Calu3 (cell line): ENCODE measurements at places on chromosomes 12 and 14. TPM values are rescaled to one million over a fixed set of nuclear protein-coding genes. Genes with fewer than 3 reads are reported as not detected.

CCDC198 gene
- total RNA-seq = 58.7 and 81.3 TPM in 2 replicates

LPAR5 gene
- total RNA-seq = 2.5 and 3.2 TPM in 2 replicates

RBP5 gene
- 0.81 and 2.3 TPM in 2 replicates for total RNA-seq

CLEC6A gene
- not detected in 2 replicates for total RNA-seq

CD163L1 gene
- total RNA-seq = 13.4 and 14.2 TPM in 2 replicates

LIN7A gene
- total RNA-seq = 0.73 and 3.2 TPM in 2 replicates

HOXC10 gene
- total RNA-seq = 0.51 and 0.71 TPM in 2 replicates

AMDHD1 gene
- total RNA-seq = 1.2 and 1.6 TPM in 2 replicates

CIPC gene
- 16.5 and 18.9 TPM in 2 replicates for total RNA-seq

FZD10 gene
- not detected in 2 replicates for total RNA-seq

SOAT2 gene
- total RNA-seq = not detected in 2 replicates

RTN1 gene
- total RNA-seq = not detected in 2 replicates

DNA sequence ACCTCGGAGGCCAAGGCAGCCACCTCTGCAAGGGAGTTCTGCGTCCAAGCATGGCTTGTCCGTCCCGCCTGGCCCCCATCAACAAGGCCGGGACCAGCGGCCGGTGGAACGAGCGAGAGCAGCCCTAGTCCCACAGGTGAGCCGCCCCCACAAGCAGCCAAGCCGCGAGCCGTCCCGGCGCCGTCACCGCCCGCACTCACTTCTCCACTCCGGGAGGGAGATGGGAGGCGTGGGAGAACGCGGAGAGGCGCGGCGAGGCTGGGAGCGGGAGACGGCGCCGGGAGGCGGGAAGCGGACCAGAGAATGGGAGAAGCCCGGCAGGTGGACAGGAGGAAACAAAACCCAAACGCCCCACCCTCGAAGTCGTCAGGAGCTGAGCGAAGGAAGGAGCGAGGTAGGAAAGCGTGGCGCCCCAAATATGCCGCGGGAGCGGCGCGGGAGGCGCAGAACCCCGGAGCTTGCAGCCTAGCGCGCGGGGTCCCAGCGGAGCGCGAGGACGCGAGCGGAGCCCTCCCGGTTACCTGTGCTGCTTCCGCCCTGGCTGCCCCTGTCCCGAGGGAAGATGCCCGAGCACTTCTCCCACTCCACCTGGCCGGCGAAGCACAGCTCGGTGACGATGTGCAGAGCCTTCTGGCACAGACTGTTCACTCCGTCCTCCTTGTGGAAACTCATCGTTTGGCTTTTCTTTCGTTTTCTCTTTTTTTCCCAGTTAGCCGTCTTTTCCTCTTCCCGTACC lies 600 bp downstream of the SYT10 start:
- peak; percentile 58 for DNase-seq
- H3K4me1 ChIP-seq = no peaks in the 10 kb centered on the region
- no peaks in the 10 kb centered on the region for H3K27me3 ChIP-seq

- H3K27ac ChIP-seq = no peak overlapping the region
- H3K4me3 ChIP-seq = no peak overlapping the region
- H3K36me3 ChIP-seq = no peaks in the 10 kb centered on the region
- peaks cover 80% of the 10 kb centered on the region for H3K27me3 ChIP-seq
- H3K4me1 ChIP-seq = no peaks in the 10 kb centered on the region
Observed at GRCh38 chr12:109295764-109296425, 13.2 kb downstream of the FOXN4 start.

DNA sequence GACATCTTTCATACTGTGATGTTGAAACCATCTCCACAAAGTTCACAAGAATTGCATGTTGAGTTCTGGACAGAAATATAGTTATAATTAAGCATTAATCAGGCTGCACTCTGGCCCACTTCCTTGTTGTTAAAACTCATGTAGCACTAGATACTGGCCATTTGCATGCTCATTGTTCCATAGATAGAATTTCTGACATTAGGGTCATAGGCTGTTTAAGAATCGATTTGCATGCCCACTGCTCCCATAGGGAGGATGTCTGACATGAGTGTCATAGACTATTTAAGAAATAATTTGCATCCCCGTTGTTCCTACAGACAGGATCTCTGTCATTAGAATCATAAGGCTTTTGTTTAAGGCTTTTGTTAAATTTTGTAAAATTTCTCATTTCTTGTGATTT lies 50.2 kb downstream of the MYF5 start:
- no peak overlapping the region for H3K4me3 ChIP-seq
- DNase-seq = no peak
- no peak overlapping the region for H3K27ac ChIP-seq
- H3K4me1 ChIP-seq = no peaks in the 10 kb centered on the region

DNA sequence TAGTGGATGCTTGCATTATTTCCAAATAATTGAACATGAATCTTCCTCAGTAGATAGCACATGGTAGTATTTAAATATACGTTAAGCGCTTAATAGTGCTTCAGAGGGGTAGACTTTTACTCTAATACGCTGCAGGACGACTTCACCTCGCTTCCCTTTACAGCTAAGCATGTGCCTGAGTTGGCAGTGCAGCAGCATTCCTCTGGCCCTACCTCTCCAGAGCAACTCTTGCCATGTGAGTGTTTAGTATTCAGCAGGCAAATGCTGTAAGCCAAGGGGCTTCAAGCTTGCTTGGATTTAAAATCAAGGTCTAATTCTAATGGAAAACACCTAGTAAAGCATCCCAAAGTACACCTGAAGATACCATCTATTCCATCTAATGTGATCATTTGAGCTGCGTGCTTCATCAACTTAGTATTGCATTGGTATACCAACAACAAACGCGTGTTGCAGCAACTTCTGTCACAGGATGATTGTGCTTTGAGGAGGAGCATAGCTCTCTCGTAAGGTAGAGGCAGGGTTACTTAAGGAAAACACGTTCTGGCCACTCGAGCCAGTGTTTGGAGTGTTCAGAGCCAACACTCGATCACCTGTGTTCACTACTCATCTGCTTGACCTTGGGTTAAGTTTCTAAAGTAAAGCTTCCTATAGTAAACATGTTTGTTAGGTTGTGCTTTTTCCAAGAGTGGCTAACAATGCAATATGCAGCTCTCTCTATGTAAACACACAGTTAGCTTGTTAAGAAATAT lies 60.6 kb downstream of the PIWIL1 start:
- H3K36me3 ChIP-seq = no peaks in the 10 kb centered on the region
- no peaks in the 10 kb centered on the region for H3K27me3 ChIP-seq
- H3K27ac ChIP-seq = no peak overlapping the region
- no peak for DNase-seq
- no peaks in the 10 kb centered on the region for H3K4me1 ChIP-seq
- H3K4me3 ChIP-seq = no peak overlapping the region

- H3K4me3 ChIP-seq = no peak overlapping the region
- H3K27ac ChIP-seq = no peak overlapping the region
- H3K36me3 ChIP-seq = no peaks in the 10 kb centered on the region
- no peak for DNase-seq
- H3K4me1 ChIP-seq = peaks cover 9% of the 10 kb centered on the region
Observed at GRCh38 chr12:68568922-68569569, 41.7 kb upstream of the RAP1B start.

DNA sequence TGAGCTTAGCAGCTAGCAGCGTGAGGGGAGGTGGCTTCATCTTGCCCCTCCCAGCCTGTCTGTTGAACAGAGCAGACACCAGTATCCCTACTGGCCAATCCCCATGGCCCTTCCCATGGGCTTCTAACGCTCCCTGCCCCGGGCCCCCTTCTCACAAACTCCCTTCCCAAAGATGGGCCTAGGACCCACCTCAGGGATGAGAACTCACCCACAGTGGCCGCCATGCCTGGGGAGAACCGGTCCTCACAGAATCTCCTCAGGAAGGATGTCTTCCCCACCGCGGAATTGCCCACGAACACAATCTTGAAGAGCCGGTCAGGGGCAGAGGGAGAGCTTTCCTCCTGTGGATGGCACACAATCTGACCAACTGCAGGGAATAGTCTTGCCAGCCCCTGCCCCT lies 119.5 kb downstream of the CRACR2A start:
- no peaks in the 10 kb centered on the region for H3K36me3 ChIP-seq
- no peaks in the 10 kb centered on the region for H3K27me3 ChIP-seq
- no peak for DNase-seq
- no peak overlapping the region for H3K27ac ChIP-seq
- no peak overlapping the region for H3K4me3 ChIP-seq

DNA sequence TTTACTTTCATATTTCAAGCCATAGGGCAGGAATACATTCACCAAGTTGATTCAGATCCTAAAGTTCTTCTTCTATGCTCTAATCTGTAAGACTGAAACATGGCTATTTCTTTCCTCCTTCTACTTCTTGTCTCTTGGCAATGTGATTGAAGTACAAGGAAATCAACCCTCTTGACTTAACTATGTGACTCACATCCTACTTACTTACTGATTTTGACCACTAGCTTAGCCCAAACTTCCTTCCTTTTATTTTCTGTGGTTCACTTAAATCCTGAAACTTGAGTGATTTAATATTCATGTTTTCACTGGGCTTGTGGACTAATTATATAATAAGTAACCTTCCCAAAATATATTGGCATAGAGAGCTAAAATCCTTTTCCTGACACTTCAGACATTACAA lies 111.2 kb upstream of the NOVA1 start:
- H3K36me3 ChIP-seq = no peaks in the 10 kb centered on the region
- DNase-seq = no peak
- no peak overlapping the region for H3K27ac ChIP-seq
- no peaks in the 10 kb centered on the region for H3K27me3 ChIP-seq
- H3K4me3 ChIP-seq = no peak overlapping the region

GRCh38 chr14:23358042-23358441 lies 5.4 kb upstream of the SLC22A17 start:
- no peak for DNase-seq
- peaks cover 87% of the 10 kb centered on the region for H3K27me3 ChIP-seq
- no peaks in the 10 kb centered on the region for H3K4me1 ChIP-seq
- H3K36me3 ChIP-seq = no peaks in the 10 kb centered on the region
- H3K27ac ChIP-seq = no peak overlapping the region
- no peak overlapping the region for H3K4me3 ChIP-seq

- H3K27ac ChIP-seq = no peak overlapping the region
- DNase-seq = no peak
- no peak overlapping the region for H3K4me3 ChIP-seq
- H3K4me1 ChIP-seq = no peaks in the 10 kb centered on the region
- peaks cover 7% of the 10 kb centered on the region for H3K36me3 ChIP-seq
Observed at GRCh38 chr14:28764257-28765160, 2.1 kb upstream of the FOXG1 start.

- H3K27me3 ChIP-seq = no peaks in the 10 kb centered on the region
- H3K4me3 ChIP-seq = no peak overlapping the region
Observed at GRCh38 chr14:68312884-68313610, 479.8 kb downstream of the ZFP36L1 start.

- peaks cover 14% of the 10 kb centered on the region for H3K4me1 ChIP-seq
- H3K27ac ChIP-seq = no peak overlapping the region
- no peak for DNase-seq
- no peak overlapping the region for H3K4me3 ChIP-seq
- no peaks in the 10 kb centered on the region for H3K27me3 ChIP-seq
Observed at GRCh38 chr14:87526731-87527130, 466.3 kb downstream of the GALC start.

DNA sequence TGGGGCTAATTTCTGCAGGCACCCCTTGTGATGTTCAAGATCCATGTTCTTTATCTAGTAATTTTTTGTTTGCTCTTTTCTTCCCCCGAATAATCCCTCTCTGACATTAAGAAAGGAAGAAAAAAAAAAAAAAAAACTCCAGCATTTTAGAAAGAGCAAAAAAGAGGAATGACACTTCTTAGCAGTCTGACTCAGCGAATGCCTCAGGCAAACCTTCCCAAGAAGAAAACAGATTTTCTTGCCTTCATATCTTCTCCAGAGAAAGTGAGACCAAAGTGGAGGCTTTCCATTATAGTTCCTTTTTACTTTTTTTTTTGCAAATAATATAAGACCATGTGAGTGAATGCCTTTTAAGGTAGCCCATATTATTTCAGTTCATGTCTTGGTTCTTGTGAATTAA lies 479.0 kb upstream of the SYT1 start:
- no peaks in the 10 kb centered on the region for H3K36me3 ChIP-seq
- DNase-seq = no peak
